NCI-H2081 (cell line): ENCODE measurements at places on chromosomes 16 and 17.

DNA sequence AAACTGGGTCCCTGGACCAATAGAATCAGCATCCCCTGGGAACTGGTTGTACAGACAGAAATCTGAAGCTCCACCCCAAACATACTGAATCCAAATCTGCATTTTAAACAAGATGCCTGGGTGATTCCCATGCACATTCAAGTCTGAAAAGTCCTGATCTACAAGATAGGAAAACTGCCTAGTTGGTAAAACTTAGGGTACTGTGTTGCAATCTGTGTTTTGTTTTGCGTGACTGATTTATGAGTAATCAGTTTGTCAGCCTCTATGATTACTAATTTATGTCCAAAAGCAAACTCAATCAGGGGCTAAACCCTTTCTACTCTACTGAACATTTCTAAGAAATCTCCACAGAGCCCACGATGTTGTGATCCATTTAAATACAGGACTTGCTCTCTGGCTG lies 103.8 kb downstream of the YPEL2 start:
- no peak for DNase-seq

- no peak for DNase-seq
Measured at GRCh38 chr16:47129755-47130435, 13.8 kb downstream of the NETO2 start.

GRCh38 chr16:72723781-72724180 lies 324.1 kb downstream of the ZFHX3 start:
- no peak for DNase-seq

GRCh38 chr16:49452578-49452977 lies 79.0 kb downstream of the C16orf78 start:
- no peak for DNase-seq
